Lower lobe of right lung (tissue), 2 donors: ENCODE measurements at places on chromosomes 12 and 14.

DNA sequence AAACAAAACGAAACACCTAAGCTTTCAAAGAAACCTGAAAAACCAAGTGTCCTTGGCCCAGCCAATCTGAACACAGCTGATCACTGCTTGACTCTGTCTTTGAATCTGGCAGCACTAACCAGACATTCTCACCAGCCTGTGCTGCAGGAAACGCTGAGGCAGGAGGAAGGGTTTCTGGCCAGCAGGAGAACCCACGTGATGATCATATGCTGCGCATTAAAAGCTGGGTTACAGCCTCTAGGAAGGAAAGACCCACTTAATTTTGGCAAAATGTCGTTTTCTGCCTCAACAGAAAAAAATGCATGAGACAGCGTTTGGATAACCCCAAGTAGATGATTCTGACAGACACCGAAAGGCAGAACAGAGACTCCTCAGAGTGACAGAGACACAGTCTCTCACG, 9.8 kb downstream of the APPL2 start:
- DNase-seq, result no peak

DNA sequence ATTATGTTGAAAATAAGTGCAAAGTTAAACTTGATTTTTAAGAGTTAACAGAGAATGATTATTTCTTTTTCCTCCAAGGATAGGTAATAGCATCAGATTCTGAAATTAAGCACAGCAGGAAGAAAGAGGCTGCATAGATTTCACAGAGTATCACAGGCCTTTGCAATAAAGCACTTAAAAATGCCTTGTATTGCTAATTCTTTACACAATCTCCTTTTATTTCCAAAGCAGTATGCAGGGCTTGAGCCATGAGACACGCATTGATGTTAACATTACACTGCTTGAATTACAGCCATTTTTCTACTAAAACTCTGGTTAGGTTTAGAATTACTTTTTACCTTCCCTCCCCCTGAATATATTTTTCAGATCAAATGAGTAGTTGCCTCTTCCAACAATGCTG, 398.3 kb downstream of the BCAT1 start:
- DNase-seq, result no peak

DNA sequence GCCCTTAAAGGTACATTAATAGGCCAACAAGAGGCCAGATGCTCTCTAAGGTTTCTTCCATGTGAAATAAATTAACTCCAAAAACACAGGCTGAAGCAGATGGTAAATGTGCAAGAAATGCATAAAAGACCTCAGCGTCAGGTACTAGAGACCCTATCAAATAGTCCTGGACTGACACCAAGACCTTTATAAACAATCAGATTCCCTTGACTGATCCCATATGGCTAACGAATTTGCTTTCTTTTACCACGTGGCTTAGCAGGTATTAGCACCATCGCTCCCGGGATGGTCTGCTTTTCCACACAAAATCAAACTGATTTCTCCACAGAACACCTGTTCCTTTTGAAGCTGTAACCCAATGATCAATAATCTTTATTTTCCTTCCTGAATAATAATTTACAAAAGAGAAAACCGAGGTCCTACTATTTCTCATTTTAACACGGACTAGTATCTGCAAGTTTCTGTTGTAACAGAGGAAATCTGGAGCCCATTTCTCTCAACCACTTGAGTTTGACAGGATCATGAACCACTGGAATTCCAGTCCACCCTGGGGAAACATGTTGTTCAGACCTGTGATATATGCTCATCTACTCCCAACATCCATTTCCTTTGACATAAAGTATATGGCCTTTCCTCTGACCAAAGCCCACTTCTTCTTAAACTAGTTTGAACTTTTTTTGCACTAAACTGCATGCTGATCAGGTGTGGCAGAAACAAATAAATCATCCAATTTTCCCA, 48.2 kb upstream of the DAAM1 start:
- no peak for DNase-seq

DNA sequence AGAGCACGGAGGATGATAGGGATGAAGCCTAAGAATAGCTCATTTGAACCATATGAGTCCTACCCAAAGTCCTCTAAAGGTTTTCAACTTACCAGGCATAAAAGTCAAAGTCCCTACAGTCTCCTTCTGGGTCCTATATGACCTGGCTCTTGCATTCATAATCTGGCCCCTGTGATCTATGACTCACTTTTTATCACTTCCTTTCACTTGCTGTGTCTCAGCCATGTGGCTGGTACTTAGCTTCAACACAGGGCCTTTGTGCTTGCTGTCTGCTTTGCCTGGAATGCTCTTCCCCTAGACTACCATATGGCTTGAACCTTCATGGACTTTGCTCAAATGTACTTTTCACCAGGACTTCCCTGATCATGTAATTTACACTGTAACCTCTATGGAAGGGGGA, 137.6 kb upstream of the TMTC1 start:
- no peak for DNase-seq

DNA sequence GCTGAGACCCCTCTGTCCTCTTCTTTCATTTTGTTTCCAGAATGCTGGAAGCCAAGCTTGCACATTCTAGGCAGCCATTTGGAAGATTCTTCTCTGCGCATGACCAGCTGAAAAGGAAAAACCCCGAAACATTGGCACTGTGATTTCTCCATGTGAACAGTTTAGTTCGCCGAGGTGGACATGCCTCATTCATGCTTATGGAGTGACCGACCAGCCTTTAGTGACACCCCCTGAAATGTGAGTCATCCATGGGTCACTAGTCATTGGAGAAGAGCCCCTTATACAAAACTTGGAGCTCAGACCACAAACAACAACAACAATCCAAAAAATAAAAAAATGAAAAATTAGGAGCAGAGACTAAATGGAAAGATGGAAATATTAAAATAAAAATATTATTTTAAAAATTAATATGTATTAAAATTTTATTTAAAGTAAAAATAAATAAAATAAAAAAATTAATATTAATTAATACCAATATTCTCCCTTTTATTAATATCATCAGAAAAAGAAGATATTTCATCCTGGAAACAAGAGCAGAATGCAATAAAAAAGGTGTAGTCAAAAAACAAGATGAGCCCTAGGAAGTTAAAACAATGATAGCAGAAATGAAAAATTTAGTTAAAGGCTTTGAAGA, 9.5 kb upstream of the KRT7 start:
- DNase-seq, result no peak

DNA sequence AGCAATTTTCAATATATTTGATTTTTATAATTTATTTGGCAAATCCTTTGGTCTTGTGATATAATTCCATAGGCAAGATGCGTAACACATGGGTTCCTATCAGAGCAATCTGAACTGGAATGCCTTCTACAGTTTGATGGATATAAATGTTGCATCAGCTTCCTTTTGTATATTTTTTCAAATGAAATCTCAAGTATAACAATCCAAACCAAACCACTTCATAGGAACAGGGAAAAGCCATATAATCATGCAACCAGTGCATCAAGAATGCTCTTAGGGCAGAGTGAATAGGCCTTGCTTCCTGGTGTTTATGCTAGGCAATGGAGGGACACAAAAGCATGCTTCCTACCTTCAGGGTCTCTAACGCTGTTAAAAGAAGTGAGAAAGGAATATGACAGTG, 34.5 kb downstream of the EFCAB11 start:
- no peak for DNase-seq

GRCh38 chr12:124631681-124632256, 64.4 kb upstream of the NCOR2 start:
- DNase-seq, result no peak

- DNase-seq, result no peak
Measured at GRCh38 chr14:69333791-69334337, 64.2 kb downstream of the ERH start.

- DNase-seq, result no peak
Measured at GRCh38 chr14:90783344-90783743, 32.9 kb downstream of the TTC7B start.

- DNase-seq, result no peak
Measured at GRCh38 chr14:73295198-73295796, 58.0 kb downstream of the PAPLN start.

DNA sequence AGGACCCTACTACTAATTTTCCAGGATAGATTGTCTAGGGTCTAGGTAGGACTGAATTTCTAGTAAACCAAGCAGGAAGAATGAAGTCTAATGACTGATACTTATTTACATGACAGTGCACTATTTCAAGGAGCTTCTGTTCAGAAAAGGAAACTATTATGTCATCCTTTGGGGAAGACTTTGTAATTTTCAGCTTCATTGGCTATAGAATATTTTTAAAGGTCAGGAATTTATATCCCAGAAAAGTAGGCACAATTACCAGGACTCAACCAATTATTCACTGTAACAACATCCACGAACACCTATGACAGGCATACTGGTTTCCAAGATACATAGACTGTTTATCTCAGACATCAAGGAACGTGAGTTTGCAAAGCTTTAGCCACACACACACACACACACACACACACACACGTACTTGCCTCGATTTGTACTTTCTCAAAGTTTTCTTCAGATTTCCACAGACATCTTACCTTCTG, 23.2 kb downstream of the OR6S1 start:
- no peak for DNase-seq
